ENCODE measurements at places on chromosomes 2 and 18.

DNA sequence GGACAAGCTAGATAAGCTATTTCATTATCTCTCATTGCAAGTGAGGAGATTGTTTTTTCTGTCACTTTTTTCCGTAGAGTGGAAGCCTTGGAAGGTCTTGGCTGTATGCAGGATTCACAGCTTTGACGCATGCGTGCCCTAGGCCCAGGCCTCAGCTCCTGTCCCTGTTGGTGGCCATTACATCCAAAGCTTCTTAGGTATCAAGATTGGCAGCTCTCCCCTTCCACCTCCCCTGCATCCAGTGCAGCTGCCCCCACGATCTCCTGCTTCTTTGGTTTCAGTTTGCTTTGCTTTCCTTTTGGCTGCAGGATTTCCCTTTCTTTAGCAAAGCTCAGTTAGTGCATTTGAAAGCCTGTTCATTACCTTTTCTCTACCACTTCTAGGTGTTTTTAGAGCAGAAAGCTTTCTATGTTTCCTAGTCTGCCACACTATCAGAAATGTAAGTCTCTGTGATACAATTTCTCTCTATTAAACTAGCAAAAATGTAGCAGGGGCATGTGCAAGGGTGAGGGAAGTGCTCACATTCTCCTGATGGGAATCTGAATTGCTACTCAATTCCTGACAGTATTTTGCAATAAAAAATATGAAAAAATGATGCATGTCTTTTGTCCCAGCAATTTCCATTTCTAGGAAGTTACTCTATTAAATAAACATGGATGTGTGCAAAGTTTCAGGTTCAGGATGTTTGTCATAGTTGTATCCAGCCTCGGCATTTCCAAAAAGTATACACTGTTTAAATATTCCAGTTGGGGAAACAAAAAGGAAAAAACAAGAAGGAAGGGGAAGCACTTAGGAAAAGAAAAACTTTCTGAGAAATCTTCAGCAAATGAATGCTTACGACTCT is 91.2 kb downstream of the LIPG start:
- no peak for DNase-seq

DNA sequence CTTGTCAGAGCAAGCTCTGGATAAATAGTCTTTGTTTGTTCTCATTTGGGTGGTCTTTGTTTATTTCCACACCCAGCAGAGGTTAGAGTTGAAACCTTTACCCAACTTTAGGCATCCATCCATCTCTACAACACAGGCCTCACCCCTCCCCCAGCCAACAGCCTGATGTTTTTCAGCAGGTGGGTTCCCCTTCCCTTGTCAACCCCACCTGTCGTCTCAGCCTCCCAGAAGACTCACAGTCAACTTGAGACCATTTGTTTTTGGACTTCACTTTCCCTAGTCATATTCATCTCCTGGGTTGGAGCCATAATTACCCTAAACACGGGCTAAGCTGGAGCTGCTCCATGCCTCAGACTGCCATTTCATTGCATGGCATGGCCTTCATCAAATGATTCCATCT is 31.7 kb upstream of the IL36G start:
- no peak for DNase-seq

- DNase-seq: no peak
Observed at GRCh38 chr2:108106731-108107130, 120.4 kb downstream of the SLC5A7 start.

DNA sequence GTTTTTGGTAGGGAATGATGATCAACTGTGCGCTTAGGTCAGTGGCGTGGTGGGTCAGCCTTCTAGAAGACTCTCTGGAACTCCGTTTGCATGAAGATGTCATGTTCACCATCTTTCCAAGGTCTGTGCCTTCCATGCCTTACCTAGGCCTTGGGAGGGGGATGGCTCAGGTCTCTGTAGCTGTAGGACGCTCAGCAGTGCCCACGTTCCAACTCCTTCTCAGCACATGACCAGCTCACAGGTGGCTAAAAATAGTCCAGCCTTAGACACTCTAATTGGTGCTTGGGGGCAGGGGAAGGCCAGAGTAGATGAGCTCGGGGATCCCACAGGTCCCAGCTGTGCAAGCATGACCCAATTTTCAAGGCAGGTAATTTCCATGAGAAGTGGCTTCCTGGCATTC is 42.3 kb upstream of the TEX51 start:
- no peak for DNase-seq

DNA sequence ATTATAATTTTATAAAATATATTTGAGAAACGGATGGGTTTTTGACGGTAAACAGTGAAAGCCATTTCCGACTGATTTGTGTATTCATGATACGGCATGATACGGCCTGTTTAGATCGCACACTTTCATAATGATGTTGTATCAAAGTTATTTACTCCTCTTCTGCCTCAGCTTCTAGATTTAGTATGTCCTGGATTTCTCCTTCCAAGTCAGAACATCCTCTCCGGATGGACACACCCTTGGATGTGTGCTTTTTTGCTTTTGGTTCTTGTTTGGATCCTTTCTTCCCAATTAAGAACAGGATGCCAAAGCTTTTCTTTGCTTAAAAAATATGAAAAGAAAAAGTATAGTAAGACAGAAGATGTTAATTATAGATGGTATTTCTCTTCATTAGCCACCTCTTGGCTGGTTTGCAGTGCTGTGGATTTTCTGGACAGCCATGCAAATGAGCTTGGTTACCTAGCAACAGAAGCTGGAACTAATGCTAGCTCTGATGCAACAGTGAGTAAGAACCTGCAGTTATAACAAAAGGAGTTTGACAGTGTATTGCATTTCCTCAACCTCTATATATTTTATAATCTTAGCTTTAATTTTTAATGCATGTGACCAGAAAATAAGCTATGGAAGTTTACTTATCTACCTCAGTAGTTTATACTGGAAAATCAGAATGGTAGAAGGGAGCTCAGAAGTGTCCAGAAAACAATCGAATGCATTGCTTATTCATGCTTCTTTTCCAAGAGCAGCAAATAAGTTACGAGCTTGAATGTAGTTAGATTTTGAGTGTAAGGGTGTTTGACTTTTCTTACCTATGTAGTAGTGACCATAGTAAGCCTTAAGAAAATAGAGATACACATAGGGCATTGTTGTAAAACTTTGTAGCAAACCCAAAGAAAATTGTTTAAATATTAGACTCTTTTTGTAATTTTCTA is 27.9 kb downstream of the RMND5A start:
- peak; percentile 79 for DNase-seq

- no peak for DNase-seq
Observed at GRCh38 chr2:42706836-42707235, 57.1 kb downstream of the OXER1 start.

DNA sequence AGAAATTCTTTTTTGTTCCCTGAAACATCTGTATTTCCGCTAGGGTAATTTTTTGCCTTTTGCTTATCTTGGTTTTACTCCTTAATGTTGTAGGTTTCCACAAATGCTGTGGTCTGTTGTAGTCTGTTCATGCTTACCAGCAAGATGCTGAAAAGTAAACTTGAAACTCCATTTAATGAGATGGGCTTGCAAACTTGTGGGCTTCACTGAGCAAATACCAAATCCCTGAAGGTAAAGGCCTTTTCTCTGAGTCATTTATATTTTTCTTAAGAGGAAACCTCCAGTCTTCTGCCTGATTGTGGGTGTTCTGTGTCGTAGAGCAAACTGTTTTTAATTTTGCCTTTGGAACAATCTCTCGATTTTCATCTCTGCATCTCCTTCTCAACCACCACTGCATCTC is 9.3 kb downstream of the SP140 start:
- DNase-seq: no peak

GRCh38 chr2:164651361-164651760 is 30.1 kb upstream of the GRB14 start:
- DNase-seq: no peak

- DNase-seq: no peak
Observed at GRCh38 chr2:23456396-23456795, 71.4 kb downstream of the KLHL29 start.

- DNase-seq: peak; percentile 30
Observed at GRCh38 chr2:75310876-75311275, 111.6 kb upstream of the TACR1 start.

DNA sequence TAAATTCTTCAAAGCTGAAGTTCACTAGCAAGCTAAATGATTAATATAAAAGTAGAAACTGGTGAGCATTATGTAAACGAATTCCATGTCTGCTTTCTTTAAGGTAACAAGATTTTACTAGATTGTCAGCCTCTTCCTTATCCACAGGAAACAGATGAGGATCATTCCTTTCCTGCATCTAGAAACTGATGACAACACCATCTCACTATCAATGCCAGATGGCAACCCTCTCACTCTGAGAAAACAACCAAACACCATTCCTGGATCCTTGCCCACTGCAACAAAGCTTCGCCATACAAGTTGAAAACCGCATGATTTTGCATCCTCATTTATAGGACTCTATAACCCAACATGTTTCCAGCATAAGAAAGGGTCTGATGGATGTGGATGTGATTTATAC is 122.9 kb downstream of the ZNF521 start:
- peak; percentile 62 for DNase-seq

DNA sequence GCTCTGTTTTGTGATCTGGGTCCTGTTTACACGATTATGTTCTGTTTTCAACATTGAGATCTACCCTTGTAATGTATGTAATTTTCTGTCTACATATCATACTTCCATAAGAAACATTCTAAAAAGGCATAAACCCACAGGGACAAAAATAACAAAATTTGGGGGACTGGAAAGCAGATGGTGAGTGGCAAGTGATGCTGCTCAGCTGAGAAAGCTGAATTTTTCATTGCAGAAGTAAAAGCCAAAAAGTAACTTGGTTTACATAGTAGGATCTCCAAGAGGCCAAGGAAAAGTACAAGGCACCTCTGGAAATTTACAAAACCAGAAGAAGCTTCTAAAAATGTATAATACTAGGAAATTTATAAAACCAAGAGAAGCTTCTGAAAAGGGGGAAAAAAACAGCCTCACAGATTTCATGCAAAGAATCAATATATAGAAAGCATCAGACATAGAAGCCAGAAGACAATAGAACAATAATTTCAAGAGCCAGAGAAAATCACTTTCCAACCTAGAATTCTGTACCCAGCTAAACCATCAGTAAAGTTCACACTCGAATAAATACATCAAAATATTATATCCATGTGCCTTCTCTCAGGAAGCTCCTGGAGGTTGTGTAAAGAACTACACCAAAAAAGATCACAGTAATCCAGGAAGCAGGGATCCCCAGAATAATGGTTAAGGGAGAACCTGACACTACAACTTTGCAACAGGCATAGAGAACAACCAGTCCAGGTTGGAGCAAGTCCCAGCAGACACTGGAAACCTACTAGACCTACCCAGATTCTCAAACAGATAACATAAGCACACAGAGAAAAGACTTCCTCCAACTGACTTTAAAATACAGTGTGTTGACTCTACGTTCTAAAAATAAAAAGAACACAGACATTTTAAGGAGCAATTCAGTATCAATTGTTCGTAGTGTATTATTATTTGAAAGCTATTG is 401.7 kb upstream of the HS6ST1 start:
- DNase-seq: no peak

- DNase-seq: peak; percentile 65
Observed at GRCh38 chr2:47437287-47437686, 34.3 kb downstream of the MSH2 start.

- DNase-seq: no peak
Observed at GRCh38 chr18:14746897-14747296, 1.1 kb upstream of the ANKRD30B start.

GRCh38 chr2:226793646-226794045 is 6.0 kb downstream of the IRS1 start:
- DNase-seq: no peak

DNA sequence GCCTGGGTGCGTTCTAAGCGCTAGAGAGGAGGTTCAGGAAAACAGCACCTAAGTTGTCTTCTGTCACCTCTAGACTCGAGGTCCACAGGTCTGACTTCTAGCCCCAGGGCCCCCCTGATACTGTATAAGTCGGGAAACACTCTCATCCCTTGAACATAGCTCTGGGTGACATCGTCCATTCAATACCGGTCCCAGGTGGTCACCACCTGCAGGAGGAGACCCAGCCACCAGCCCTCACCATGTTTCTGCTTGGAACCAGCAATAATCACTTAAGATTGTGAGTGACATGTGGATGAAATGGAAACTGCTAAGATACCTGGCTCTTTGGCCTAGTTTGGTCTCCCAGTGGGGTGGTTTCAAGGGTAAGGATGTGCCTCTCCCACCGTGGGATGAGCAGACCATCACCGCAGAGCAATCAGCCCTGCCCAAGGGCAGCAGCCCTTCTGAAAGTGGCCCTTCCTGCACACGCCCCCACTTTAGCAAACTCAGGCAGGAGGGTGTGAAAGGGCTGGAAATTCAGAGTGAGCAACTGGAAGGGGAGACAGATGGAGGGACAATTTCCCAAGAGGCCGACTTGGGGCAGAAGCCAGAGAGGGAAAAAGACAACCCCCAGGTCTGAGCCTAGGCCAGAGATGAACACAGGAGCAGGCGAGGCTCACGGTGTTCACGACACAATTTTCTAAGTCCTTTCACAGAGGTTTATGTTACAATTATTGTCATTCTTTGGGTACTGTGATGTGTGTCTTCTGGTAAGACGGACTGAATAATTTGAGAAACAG is 95.2 kb downstream of the ZNF516 start:
- no peak for DNase-seq

GRCh38 chr2:74107071-74107470 is 40.6 kb downstream of the BOLA3 start:
- DNase-seq: no peak

GRCh38 chr2:167478196-167478595 is 589.9 kb downstream of the XIRP2 start:
- DNase-seq: no peak

- no peak for DNase-seq
Observed at GRCh38 chr18:52343731-52344340, 3.8 kb downstream of the DCC start.

DNA sequence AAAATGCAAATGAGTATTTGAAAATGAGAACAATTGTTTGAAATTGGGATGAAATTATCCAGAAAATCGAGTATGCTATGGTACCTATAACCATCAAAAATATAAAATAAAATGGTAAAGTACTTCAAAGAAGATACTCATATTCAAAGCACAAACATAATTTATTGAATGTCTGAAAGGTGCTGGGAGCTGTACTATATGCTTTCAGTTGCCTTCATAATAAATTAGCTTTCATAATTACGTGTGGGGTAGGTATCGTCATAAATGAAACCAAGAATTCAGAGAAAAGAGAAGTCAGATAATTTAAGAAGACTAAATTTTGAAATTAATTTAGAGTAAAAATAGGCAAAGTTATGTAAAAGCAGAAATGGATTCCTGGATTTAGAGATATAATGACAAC is 721.9 kb upstream of the ACVR2A start:
- DNase-seq: no peak

DNA sequence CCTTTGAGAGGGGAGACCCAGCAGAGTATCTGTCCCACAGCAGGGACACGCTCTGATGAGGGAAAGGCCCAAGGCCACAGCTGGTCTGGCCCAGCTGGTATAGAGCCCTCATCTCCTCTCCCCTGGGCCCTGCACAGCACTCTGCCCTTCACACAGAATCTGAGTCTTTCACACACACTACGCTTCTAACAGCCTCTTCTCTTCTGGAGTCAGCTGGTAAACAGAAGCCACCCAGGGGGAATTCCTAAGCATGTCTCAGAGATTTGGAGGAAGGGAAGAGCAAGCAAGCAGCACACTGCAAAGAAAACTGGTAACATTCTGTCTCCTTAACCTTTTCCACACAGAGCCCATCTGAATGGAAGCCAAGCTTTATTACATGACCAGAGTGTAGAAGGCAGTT is 121.1 kb upstream of the ACAA2 start:
- no peak for DNase-seq

GRCh38 chr18:58364876-58365528 is 263.9 kb downstream of the ALPK2 start:
- peak; percentile 83 for DNase-seq

GRCh38 chr2:14706201-14706600 is 73.7 kb downstream of the LRATD1 start:
- no peak for DNase-seq

GRCh38 chr2:41878716-41879234 is 169.0 kb upstream of the PKDCC start:
- no peak for DNase-seq
